ENCODE measurements at places on chromosomes 13 and 19.

GRCh38 chr13:77465603-77466195 lies 69.8 kb upstream of the SCEL start:
- DNase-seq: peak; percentile 64

- DNase-seq: no peak
These were observed 63.5 kb downstream of the TSHZ3 start for GRCh38 chr19:31285744-31286143.

- DNase-seq: no peak
These were observed 610.2 kb downstream of the UQCRFS1 start for GRCh38 chr19:28602675-28603298.

DNA sequence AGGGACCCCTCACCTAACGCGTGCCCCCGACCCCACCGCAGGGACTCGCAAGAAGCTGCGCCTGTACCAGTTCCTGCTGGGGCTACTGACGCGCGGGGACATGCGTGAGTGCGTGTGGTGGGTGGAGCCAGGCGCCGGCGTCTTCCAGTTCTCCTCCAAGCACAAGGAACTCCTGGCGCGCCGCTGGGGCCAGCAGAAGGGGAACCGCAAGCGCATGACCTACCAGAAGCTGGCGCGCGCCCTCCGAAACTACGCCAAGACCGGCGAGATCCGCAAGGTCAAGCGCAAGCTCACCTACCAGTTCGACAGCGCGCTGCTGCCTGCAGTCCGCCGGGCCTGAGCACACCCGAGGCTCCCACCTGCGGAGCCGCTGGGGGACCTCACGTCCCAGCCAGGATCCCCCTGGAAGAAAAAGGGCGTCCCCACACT lies 4.7 kb upstream of the MYBPC2 start:
- peak; percentile 69 for DNase-seq

GRCh38 chr13:111304041-111304544 lies 16.3 kb upstream of the TEX29 start:
- DNase-seq: no peak

DNA sequence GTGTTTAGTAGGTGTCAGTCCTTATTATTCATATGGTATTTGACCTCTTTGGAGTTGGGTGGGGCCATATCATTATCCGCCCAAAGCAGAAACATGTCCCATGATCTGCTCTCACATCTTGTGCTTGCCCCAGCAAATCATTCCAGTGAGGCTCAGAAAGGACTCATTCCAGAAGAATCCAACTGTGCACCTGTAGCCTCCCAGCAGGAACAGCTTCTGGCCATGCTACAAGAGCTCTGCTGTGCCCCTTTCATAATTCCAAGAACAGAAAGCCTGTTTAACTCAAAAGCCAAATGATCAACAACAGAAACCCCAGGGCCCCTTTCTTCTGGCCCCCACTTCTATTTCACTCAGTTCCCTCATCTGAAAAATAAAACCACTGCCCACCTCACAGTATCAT lies 673.1 kb downstream of the DIAPH3 start:
- DNase-seq: peak; percentile 3

- no peak for DNase-seq
These were observed 514 bp upstream of the ARGLU1 start for GRCh38 chr13:106568299-106569003.

GRCh38 chr19:56097306-56097705 lies 23.8 kb downstream of the ZNF787 start:
- no peak for DNase-seq

- no peak for DNase-seq
These were observed 503 bp upstream of the SLC7A9 start for GRCh38 chr19:32869966-32870573.
